ENCODE measurements at places on chromosomes 1 and 21. TPM values are rescaled to one million over a fixed set of nuclear protein-coding genes. Genes with fewer than 3 reads are reported as not detected.

The SLC25A34 gene
- 0.52 TPM for total RNA-seq

The NLRP3 gene
- not detected for total RNA-seq

The LCE1B gene
- not detected for total RNA-seq

The GJA8 gene
- total RNA-seq: not detected

The DSCAM gene
- total RNA-seq: under 0.01 TPM

The RORC gene
- not detected for total RNA-seq

The CD48 gene
- total RNA-seq: under 0.01 TPM

The CLIC4 gene
- 130 TPM for total RNA-seq

The MTARC2 gene
- 2.4 TPM for total RNA-seq

The RNF186 gene
- total RNA-seq: not detected

The MYOG gene
- 0.09 TPM for total RNA-seq

The UBE2J2 gene
- total RNA-seq: 23.4 TPM

The AMY2A gene
- total RNA-seq: 0.09 TPM

The OR2L8 gene
- not detected for total RNA-seq

The SPRR2G gene
- total RNA-seq: not detected

The TMEM125 gene
- not detected for total RNA-seq

The PCP4 gene
- total RNA-seq: not detected

The UBXN10 gene
- not detected for total RNA-seq

The EPHX1 gene
- total RNA-seq: 47.0 TPM

The SCAMP3 gene
- total RNA-seq: 18.5 TPM

The ATAD3C gene
- not detected for total RNA-seq
